CD4-positive, alpha-beta T cell (primary cell): ENCODE measurements at places on chromosomes 13 and 19. TPM values are rescaled to one million over a fixed set of nuclear protein-coding genes. Genes with fewer than 3 reads are reported as not detected.

DNA sequence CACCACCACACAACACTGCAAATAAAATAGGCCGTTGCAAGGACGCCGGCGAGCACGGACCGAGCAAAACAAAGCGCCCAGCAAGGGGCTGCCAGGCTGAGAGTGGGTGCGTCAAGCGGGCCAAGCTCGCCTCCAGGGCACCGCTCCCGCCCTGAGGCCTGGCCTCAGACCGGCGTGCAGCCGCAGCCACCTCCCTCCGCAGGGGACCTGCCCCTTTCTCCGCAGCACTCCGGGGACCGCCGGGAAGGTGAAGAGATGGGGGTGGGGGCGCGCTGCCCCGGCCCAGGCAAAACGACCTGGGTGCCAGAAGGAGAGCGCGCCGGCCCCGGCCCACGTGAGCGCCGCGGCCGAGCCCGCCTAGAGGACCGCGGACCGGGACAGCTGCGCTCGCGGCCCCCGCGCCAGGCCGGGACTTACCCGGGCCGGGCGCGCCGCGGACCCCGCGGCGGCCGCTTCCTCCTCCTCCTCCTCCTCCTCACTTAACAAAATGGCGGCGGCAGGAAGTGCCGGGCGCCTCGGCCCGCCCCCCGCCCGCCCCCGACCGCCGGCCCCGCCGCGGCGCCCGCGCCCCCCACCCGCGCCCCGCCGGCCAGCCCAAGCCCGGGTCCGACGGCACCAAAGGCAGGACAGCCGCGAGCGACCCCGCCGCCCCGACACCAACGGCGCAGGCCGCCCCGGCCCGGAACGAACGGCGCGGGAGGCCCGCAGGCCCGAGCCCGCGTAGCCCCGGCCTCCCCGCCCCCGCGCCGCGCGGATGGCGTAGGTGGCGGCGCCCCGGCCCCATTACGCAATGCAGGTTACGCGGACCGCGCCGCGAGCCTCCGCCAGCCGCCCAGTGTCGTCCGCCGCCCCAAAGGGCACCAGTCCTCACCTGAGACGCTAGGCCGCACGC, 674 bp downstream of the BRD4 start:
- H3K36me3 ChIP-seq, result no peaks in the 10 kb centered on the region
- H3K4me3 ChIP-seq, result peak overlapping the region; percentile 90
- peaks cover 51% of the 10 kb centered on the region for H3K4me1 ChIP-seq

Gene LIM2
- not detected for total RNA-seq

Gene ZNF575
- 2.6 TPM for total RNA-seq

Gene ZNF536
- total RNA-seq, result not detected

DNA sequence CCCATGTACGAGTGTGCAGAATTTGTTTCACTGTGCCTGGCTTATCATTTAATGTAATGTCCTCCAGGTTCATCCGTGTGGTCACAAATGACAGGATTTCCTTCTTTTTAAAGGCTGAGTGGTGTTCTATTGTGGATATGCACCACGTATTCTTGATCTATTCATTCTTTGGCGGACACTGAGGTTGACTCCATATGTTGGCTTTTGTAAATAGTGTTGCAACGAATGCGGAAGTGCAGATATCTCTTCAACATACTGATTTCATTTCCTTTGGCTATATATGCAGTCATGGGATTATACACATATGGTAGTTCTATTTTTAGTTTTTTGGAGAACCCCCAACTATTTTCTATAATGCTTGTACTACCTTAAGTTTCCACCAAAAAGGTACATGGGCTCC, 13.0 kb downstream of the OR7A5 start:
- DNase-seq, result no peak
- H3K4me1 ChIP-seq, result no peaks in the 10 kb centered on the region
- peaks cover 18% of the 10 kb centered on the region for H3K27me3 ChIP-seq
- no peak overlapping the region for H3K4me3 ChIP-seq
